ENCODE measurements at places on chromosomes 2 and 18. TPM values are rescaled to one million over a fixed set of nuclear protein-coding genes. Genes with fewer than 3 reads are reported as not detected.
A peak's percentile ranks its signal among the peaks of the same experiment; 100 is the strongest.

DNA sequence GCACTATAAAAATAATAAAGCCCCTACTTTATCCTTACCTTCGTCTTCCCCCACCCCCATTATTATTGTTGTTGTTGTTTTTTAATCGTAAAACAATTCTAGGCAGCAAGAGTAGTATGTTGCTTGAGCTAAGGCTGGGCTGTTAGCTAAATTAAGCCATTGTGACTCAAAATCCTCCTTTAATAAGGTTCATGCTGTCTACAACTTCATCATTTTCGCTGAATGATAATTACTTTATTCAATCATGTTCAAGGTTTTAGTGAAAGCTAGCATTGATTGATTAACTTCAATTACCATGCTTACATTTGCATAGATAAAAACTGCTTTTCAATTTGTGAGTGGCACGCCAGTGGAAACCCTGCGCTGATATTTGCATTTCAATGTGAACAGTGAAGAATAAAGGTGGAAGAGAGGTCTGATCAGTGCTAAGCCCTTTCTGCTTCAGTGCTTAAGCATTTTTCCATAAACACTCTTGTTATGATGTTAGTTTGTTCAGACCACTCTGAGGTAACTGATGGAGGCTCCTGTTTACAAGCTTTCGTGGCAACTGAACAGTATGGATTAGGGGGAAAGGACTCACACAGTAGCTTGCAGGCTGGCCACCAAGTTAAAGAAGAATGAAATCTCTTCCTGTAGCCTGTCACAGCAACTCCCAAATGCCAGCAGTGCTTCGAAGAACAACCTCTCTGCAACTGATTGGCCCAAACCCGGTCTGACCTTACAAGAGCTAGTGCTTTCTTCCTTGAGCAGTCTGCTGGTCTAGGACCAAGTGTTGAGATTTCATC, 156.8 kb downstream of the GPD2 start:
- DNase-seq, result no peak

DNA sequence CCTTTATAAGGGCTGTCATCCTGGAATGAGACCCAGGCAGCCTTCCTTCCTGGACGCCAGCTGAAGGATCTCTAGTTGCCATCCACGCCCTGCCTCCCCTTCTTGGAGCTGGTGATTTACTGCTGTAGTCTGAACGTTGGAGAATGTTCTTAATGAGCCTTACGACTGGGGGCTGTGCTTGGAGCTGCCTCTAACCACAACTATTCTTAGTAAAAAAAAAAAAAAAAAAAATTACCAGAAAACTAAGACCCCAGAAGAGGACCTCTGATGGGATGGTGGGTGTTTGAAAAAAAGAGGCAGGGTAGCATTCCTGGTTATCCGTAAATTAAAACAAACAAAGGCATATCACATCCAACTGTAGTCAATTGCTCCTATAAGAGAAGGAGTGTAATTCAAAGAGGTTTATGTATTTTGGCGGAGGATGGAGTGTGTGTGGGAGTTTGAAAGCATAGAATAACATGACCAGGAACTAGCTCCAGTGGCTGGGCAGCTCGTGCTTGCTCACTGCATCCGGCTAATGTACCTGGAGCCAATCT, 105.4 kb downstream of the QPCT start:
- no peak for DNase-seq

GRCh38 chr2:86372641-86373502, 35.4 kb upstream of the REEP1 start:
- peak; percentile 19 for DNase-seq

DNA sequence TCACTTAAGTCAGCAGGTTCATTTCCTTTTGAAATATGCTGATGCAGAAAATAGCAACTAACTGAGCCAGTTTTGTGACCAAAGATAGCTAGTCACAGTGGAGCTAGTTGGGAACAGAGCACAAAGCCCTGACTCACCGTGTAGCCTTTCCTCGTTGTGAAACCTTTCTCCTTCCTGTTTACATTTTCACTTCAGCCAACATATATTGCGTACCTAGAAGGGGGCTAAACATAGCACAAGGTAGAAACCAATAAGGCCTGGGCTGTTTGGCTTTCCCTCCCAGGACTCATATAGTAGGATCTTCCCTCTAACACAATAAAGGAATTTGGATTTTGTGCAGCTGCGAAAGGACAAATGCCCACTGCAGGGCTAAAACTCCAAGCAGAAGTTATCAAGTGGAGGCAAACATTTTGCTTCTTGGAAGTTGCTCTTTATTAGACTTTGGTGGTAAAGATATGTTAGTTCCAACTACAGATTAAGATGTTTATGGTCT, 24.5 kb upstream of the LPIN2 start:
- DNase-seq, result peak; percentile 38

TAF1B gene
- total RNA-seq, result 71.1 TPM

SPDYA gene
- total RNA-seq, result not detected

CAPN14 gene
- not detected for total RNA-seq

DNA sequence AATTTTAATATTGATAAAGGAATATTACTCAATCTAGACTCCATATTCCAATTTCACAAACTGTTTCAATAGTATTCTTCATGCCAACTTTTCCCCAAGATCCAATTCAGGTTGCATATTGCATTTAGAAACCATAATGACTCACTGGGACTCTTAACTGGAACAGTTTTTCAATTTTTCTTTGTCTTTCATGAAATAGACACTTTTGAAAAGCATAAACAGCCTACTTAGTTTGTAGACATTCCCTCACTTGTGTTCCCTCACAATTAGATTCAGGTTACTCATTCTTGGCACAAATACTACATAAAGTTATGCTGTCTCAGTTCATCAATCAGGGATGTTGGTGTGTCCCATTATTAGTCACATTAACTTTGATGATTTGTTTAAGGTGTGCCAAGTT, 1768.4 kb upstream of the PIK3C3 start:
- DNase-seq, result no peak

PDE6D gene
- total RNA-seq, result 29.7 TPM

DNA sequence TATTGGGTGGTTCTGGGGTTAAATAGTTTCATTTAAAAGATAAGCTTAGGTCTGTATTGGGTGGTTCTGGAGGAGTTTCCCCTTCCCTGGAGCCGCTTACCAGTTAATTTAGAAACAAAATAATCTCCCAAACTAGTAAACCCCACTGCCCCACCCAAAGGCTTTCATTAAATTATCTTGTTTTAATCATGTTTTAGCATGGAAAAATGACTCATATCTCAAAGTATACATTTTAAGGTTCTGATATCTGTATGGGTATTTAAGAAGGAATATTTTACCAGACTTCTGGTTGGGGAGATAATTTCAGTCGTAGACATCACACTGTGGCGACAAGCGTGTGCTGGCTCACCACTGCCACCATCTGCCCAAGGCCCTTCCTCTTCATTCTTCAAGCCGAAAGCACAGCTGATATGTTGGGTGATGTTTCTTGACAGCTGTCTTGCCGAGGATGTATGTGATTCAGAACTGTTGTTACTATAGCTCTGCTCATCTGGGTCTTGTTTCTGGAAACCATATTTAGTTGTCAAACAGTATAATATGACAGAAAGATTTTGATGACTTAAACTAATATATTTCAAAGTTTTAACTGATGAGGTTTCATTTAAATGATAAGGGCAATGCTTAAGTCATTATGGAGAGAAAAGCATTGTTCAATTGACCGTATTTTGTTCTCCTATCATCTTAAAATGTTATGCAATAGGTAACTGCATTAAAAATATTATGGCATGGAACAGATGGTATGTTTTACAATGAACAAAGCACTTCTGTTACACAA, 5.1 kb downstream of the FIGLA start:
- DNase-seq, result peak; percentile 38

GRCh38 chr18:13597068-13597467, 129.3 kb downstream of the FAM210A start:
- DNase-seq, result no peak

DQX1 gene
- not detected for total RNA-seq

CLEC4F gene
- not detected for total RNA-seq

GRCh38 chr18:26057344-26057773, 33.1 kb downstream of the SS18 start:
- no peak for DNase-seq

DNA sequence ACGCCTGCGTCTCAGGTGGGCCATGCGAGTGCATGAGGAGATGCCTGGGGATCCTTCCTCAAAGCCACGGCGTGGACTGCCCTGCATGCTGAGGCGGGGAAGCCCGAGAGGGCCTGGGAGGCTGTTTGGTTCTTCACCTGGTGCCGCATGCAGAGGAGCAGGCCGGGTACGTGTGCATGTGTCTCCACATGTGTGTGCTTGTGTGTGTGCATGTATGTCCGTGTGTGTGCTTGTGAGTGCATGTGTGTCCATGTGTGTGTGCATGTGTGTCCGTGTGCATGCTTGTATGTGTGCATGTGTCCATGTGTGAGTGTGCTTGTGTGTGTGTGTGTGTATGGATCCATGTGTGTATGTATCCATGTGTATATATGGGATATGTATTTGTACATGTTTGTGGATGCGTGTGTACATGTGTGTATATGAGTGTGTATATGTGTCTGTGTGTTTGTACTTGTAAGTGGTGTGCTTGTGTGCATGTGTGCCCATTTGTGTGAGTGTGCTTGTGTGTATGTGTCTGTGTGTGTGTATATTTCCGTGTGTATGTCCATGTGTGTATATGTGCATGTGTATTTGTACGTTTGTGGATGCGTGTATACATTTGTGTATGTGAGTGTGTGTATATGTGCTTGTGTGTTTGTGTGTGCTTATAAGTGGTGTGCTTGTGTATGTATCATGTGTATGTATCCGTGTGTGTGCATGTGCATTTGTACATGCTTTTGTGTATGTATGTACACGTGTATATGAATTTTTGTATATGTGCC, 79.0 kb downstream of the PTGR3 start:
- no peak for DNase-seq

RGPD3 gene
- 0.07 TPM for total RNA-seq

MAP4K4 gene
- total RNA-seq, result 76.9 TPM

- DNase-seq, result no peak
Observed at GRCh38 chr2:102001767-102002142, 10.0 kb downstream of the IL1R2 start.

- DNase-seq, result no peak
Observed at GRCh38 chr2:70986499-70987189, 8.0 kb downstream of the TEX261 start.

GRCh38 chr2:64457524-64457923, 3.6 kb downstream of the LGALSL start:
- no peak for DNase-seq

RNF103 gene
- 8.8 TPM for total RNA-seq

ARMC9 gene
- total RNA-seq, result 51.5 TPM

- no peak for DNase-seq
Observed at GRCh38 chr18:39489431-39489830, 1923.8 kb upstream of the CELF4 start.

DNA sequence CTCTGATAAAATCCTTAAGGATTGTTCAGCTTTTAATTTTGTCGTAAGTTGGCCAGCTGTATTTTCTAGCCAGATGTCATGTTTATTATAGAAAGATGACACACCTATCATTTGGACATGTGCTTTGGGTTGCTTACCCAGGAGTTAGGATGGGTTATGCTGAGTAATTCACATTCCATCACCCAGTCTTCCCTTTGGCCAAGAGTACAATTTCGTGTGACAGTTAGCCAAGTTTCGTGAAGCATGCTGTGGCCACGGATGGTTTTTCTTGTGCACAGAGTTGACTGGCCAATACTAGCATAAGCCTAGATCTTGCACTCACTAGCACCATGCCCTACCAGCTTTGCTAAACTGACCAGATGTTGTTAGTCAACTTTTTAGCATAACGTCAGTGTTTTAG, 5.8 kb downstream of the MAPRE3 start:
- peak; percentile 79 for DNase-seq

DNA sequence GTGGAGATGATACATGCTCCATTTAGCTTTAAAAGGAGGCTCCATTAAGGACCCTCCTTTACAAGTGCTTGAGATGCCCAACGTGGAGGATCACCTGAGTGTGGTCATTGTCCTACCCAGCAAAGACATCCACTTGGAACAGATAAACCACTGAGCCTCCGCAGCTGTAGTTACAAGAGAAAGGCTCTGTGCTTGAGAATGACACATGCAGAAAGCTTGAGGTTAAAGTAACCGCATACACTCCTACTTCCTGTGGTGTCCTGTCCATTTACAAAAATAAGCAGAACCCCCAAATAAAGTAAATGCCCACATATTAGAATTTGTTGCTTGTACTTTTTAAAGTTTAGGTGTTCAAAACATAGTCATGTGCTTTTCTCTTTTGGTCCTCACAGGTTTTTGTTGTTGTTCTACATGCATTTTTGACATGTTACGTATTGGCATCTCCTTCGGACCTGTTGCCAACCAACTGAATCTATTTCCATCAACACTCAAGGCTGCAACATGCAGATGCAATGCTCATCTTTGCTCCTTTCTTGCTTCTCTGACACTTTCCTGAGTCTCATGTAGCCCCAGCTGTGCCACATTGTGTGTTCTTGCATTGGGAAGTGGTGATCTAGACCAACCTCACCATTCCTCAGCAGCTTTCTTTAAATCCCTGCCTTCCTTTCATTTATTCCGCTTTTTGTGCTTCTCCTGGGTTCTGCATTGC, 56.0 kb downstream of the SERPINB7 start:
- DNase-seq, result peak; percentile 19

GRCh38 chr18:12574494-12575185, 83.3 kb downstream of the SPIRE1 start:
- DNase-seq, result no peak

PUM2 gene
- total RNA-seq, result 26.1 TPM

GRCh38 chr2:24617424-24617823, 126.4 kb downstream of the NCOA1 start:
- no peak for DNase-seq

DNA sequence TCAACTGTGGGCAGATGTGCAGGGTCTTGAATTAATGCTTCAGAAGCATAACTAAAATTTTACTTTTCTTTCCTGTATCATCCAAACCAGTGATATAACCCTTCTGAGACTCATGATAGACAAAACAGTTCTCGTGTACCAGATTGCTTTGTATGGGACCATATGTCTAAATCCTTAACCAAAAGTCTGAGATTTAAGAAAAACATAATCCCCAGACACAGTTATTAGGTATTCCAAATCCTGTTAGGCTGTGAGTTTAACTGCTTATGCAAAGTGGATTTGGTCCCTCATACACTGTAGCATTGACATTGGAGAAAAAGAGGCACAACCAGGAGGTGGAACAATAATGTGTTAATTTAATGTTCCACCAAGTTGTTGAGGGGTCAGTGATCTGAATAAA, 235.0 kb downstream of the PMAIP1 start:
- DNase-seq, result no peak

SNORC gene
- 4.1 TPM for total RNA-seq

All from MG63 (cell line).